Activated T-cell treated with anti-CD3 and anti-CD28 coated beads, Interleukin-2, amount 50 U/mL, for 48 hours (primary cell): ENCODE measurements at places on chromosomes 11 and 22.

DNA sequence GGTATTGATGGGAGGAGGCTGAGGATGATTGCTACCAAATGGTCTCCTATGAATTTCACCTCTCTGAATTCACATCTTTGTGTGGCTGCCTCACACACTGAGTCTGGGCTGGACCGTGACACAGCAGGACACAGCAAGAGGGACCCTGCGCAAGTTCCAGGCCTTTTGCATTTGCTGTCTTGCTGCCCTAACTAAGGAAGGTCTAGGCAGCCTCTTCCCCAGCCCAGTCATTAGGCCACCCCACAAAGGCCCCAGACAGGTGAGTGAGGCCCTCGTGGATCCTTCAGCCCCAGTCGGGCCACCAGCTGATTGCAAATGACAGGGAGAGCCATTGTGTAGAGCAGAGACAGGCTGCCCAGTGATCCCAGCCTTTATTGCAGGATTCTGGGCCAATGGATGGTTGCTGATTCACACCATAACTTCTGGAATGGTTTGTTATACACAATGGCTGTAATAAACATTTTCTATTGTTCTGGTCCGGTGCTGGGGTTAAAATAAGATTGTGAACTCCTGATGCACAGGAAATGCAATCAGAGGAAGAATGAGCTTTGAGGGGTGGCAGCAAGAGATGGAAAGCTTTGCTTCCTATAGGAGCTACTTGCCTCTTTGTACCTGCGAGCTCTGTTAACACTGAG is 28.5 kb upstream of the CSNK2A3 start:
- no peak for DNase-seq

- no peak for DNase-seq
Measured at GRCh38 chr11:106925245-106925644, 93.0 kb downstream of the GUCY1A2 start.

GRCh38 chr11:70912226-70912840 is 340.0 kb downstream of the SHANK2 start:
- peak; percentile 23 for DNase-seq

GRCh38 chr22:36284171-36284571 is 31.2 kb downstream of the APOL1 start:
- no peak for DNase-seq

- DNase-seq: no peak
Measured at GRCh38 chr22:45450921-45451651, 37.6 kb downstream of the RIBC2 start.

- DNase-seq: no peak
Measured at GRCh38 chr22:38069372-38070249, 12.4 kb downstream of the PICK1 start.

- DNase-seq: no peak
Measured at GRCh38 chr22:44988671-44989070, 21.1 kb downstream of the PHF21B start.

- DNase-seq: no peak
Measured at GRCh38 chr11:113105592-113105991, 144.4 kb downstream of the NCAM1 start.

GRCh38 chr11:65958291-65958690 is 3.2 kb upstream of the SART1 start:
- no peak for DNase-seq

- no peak for DNase-seq
Measured at GRCh38 chr11:86230921-86231434, 13.6 kb upstream of the EED start.

- DNase-seq: no peak
Measured at GRCh38 chr22:41700108-41700364, 733 bp downstream of the MEI1 start.

- DNase-seq: no peak
Measured at GRCh38 chr22:36445158-36445668, 36.2 kb downstream of the TXN2 start.

GRCh38 chr11:40293655-40294348 is 1165.7 kb downstream of the LRRC4C start:
- DNase-seq: peak; percentile 41

DNA sequence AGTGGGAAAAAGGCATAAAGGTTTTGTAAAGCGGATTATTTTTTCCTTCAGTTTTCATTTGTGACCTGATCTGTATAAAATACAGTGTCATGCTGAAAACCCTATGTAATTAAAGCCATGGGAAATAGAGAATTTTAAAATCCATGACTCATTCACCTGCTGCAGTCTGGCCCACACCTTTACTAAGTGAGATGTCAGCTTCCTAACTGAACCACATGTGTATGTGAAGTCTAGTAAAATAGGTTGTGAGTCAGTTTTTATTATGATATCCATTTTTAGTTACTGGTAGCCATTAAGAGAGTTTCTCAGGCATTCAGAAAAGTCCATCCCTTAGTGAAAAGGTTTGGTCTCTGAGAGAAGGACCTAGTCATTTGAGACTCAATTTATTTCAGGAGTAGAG is 60.9 kb downstream of the TRIM44 start:
- DNase-seq: no peak

DNA sequence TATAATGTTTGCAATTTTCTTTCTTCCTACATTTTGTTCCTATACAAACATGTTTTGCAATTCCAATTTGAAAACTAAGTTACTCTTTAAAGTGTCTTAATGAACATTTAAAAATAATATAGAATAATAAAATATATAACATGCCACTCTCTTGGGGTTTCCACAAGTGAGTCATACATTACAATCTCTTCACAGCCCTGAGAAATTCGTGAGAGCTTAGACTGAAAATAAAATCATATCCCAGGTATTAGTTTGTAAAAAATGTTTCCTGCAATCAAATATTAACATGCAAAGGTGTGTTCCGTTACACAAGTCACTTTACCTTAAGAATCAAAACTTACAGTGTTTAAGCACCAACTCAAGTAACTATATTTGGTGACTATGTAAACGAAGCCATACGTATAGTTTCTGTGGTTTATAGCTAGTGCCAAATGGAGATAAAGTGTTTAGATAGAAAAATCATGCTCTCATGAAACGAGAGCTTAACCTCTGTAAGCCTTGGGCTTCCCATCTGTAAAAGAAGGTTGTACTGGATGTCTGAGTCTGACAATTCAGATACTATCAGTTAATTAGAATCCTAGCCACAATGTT is 253.6 kb upstream of the ANO3 start:
- no peak for DNase-seq

- DNase-seq: no peak
Measured at GRCh38 chr11:104033134-104033533, 3.3 kb upstream of the DDI1 start.

DNA sequence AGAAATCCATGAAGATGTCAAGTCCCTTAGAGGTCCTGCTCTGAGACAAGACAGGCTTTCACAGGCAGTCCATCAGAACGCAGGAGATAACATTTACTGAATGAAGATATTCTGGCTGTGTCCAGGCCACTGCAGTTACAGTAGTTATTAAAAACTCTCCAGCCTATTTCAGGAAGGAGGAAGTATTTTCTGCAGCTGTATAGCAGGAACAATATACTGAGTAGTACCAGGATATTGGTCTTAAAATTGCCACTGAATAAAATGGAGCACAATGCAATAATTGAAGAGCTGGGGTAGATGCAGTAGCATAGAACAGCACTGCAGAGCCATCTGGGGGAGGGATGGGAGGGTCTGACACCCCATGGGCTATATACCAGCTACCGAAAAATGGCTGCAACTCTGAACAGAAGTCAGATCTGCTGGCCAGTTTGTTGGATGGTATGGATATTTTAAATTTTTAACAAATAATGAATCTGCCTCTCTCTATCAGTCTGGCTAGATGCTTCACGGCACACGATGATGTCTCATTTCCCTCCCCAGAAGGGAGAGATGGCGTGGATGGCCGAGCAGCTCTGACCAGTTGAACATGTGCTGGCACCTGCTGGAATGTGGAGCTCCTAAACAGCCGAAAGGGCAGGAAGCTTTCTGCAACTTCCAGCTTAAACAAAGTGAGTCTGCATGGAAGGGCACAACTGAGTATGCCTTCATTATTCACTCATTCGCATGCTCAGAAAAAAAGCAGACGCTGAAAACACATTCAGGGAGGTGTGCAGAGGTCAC is 342.1 kb upstream of the SYN3 start:
- DNase-seq: no peak

DNA sequence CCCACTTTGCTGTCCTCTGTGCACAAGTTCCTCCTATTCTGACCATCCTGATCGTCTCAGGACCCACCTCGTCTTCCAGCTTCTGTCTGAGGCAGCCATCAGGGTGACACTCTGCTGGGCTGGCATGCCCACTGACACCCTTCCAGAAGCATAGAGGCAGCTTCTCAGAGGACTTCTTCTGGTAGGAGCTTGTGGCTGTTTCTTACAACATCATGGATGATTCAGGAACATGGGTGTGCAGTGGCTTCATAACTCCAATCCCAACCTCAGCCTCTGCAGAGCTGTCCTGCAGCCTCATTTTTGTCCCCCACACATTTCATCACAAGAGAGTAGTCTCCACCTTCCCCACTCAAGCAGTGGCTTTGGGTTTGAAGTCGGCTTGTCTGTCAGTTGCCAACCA is 20.9 kb upstream of the CTR9 start:
- DNase-seq: no peak

GRCh38 chr11:46952553-46952952 is 16.0 kb downstream of the CSTPP1 start:
- no peak for DNase-seq

- DNase-seq: no peak
Measured at GRCh38 chr11:46386674-46387073, 4.9 kb downstream of the CHRM4 start.

DNA sequence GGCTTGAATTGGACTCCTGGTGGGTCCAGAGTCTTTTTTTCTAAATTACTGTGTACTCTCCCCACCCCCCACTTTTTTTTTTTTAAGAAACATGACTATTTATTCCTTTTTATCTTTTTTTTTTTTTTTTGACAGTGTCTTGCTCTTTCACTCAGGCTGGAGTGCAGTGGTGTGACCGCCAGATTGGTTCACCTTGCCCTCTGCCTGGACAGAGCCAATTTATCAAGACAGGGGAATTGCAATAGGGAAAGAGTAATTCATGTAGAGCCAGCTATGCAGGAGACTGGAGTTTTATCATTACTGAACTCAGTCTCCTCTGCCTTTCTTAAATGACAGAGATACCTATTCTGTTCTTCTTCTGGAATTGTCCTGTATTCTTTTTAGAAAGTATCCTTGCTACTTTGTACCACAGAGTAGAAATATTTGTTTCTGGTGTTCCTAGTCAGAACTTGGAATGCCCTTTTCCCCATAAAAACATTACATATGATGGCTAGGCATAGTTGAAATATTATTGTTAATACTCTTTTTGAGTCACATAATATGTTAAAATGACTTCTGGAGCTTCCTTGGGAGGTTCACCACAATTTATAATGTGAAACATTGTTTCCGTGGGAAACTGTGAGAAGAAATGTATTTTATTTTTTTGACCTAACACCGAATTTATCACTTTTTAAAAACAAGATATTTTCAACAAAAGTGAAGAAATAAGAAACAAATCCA is 95.6 kb downstream of the UVRAG start:
- DNase-seq: no peak

- no peak for DNase-seq
Measured at GRCh38 chr11:131274233-131274632, 96.2 kb upstream of the NTM start.

GRCh38 chr11:106585061-106585460 is 433.2 kb downstream of the GUCY1A2 start:
- no peak for DNase-seq

GRCh38 chr22:27130906-27131305 is 473.5 kb downstream of the MIAT start:
- no peak for DNase-seq

- no peak for DNase-seq
Measured at GRCh38 chr11:11856638-11857037, 14.9 kb downstream of the USP47 start.

DNA sequence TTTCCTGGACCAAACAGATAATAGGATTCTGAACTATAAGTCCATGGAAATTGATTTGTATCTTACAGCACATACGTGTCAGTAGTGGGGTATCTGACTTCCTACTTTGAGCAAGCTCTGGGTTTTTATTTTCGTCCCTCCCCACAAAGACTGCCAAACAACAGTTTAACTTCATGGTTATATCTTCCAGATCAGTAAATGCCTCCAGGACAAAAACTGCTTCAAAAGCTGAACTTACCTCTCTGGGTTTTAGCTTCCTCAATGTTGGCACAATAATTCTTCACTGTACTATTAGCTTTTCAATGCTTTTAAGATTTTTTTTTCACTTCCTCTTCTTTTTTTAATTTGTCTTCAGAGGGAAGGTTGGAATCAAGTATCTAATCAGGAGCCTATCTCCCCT is 4.2 kb upstream of the DPF2 start:
- DNase-seq: no peak

GRCh38 chr22:44190381-44190976 is 9.8 kb downstream of the PARVG start:
- no peak for DNase-seq

- DNase-seq: no peak
Measured at GRCh38 chr22:46483353-46483752, 54.1 kb downstream of the CELSR1 start.

- DNase-seq: no peak
Measured at GRCh38 chr22:40764763-40765441, 54.2 kb downstream of the SLC25A17 start.
